Stimulated activated CD8-positive, alpha-beta memory T cell treated with anti-CD3 and anti-CD28 coated beads, Interleukin-4, amount 100 ng/mL, for 4 hours (primary cell): ENCODE measurements at places on chromosomes 12 and 14.

DNA sequence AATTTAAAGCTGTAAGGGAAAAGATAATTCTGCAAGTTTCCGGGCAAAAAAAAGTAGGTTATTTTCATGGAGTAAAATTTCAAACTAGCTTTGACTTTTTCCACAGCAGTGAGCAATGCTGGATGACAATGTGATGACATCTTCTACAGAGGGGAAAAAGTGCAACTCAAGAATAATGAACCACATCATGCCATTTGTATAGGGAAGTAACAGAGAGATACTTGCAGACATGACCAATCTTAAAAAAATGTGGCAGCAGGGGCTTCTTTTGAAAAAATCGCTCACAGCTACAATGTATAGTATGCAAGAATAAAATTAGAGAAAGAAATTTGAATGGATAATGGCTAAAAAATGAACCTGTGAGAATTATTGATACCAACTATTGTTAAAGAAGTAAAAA is 115.5 kb downstream of the DHRS2 start:
- no peak for DNase-seq

GRCh38 chr12:43022838-43023237 is 433.3 kb upstream of the PRICKLE1 start:
- DNase-seq = no peak

DNA sequence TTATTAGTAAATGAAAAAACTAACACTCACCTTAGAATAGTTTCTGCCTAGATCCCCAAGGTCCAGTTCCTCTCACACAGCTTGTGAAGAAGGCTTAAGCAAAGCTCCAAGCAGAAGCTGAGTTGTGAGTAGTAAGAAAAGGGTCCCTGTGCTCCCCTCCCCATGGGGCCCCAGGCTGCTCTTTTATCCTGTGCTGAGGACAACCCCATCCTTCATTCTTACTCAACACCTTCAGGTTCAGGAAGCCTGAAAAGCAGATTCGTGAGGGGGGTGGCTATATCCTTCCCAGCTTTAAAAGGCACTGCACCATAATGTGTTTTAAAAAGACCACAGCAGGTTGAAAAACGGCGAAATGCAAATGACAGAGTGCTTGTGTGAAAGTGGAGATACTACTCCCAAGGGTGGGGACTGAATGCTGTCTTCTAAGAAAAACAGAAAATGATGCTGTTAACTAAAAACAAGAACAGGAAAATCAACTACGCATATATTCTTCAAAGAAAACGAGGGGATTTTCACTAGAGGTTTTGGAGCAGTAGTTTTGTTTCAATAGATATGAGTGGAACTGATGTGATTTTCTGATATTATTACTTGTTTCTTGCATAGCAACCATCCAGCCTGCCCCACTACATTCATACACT is 182.7 kb downstream of the KTN1 start:
- no peak for DNase-seq

DNA sequence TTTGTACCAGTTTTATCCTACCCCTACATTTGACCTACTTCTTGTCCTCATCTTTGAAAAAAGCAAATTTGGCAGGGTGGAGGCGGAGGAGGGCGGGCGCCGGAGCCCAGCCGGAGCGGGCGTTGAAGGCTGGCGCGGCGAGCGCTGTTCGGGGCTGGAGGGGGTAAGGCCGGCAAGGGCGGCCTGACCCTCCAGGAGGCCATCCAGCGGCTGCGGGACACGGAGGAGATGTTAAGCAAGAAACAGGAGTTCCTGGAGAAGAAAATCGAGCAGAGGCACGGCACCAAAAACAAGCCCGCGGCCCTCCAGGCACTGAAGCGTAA is 27.2 kb downstream of the FBXO34 start:
- DNase-seq = no peak

DNA sequence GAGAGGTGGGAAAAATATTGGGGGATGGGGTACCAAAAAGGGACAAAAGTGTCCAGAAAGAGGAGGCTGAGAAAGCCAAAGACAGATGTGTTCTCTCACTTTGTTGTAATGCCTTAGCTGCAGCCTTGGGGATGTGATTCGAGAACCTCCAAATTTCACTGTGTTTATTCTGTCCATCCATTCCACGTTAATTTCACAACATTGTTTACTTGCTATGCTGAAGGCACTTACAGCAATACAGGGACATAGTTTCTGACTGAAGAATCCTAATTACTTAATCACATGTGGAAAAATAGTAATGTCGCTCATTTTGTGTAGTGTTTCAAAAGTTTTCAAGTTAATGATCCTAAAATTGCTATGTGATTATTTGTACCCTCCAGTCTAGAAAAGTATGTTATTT is 146.2 kb upstream of the SLC38A2 start:
- no peak for DNase-seq

- DNase-seq = no peak
These were observed 26.4 kb downstream of the ARG2 start for GRCh38 chr14:67646131-67646530.

- no peak for DNase-seq
These were observed 20.9 kb downstream of the SYNE3 start for GRCh38 chr14:95495538-95496025.

DNA sequence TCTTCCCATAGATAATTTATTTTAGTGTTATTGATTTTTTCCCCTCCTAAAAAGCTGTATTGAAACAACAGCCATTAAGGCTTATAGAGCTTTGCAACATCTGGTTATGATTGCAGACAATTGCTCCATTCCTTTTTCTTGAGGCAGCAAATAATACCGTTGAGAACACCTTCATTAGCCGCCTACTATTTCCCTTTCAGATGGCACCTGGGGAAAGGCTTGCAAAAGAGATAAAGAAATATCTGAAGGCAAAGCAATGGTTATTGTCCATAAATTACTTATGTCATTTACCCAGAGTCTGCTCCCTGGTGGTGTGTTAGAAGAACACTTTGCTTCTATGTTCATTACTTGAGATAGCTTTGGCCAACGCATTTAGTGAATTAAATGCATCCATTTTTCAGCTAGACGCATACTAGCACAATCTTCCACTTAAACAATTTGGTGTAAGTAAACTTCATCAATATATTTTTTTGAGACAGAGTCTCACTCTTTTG is 377.8 kb downstream of the KCNH5 start:
- DNase-seq = no peak

- no peak for DNase-seq
These were observed 4.9 kb downstream of the RAN start for GRCh38 chr12:130876758-130877157.

GRCh38 chr12:91722072-91722471 is 423.6 kb downstream of the BTG1 start:
- DNase-seq = no peak

- DNase-seq = no peak
These were observed 277.4 kb upstream of the RGS6 start for GRCh38 chr14:71654810-71655209.

DNA sequence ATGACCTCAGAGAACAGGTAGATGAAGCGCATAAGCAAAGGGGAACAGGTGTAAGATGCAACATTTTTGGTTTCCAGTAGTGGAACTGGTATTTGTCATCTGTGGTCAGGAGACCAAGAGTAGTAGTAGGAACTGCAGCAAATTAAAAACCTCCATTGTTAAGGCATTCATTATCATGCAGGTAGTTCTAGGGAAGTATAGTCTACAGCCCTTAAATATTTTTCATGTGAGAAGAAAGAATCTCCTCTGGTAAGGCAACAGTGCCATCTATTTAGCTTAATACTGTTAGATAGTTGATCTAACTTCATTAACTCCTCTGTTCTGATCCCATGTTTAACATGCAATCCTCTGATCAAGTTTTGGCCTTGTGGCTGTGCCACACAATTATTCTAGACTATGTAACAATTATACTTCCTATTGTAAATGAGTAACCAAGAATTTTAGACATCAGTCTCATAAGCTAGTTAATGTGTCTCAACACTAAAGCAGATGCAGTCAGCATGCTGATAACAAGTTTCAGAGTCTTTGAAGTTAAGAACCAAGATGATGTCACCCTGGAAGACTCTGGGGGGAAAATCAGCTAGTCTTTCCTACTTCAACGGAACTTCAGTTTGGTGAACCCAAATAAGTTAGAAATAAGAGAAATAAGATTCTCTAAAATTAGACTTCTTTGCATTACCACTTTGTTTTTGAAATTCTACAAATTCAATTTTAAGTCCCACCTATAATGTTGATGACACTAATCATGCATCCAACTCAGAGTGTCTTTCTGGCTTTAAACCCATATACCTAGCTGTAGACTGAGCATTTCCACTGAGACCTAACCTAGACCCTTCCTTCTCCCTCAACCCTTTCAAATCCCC is 70.9 kb downstream of the STXBP6 start:
- no peak for DNase-seq

- DNase-seq = no peak
These were observed 1397.3 kb upstream of the TMEM132C start for GRCh38 chr12:126869644-126870043.

- peak; percentile 9 for DNase-seq
These were observed 221.8 kb upstream of the SSTR1 start for GRCh38 chr14:37985826-37986470.

- DNase-seq = no peak
These were observed 20.4 kb downstream of the ABHD12B start for GRCh38 chr14:50892255-50892654.
